ENCODE measurements at places on chromosomes 5 and 9. TPM values are rescaled to one million over a fixed set of nuclear protein-coding genes. Genes with fewer than 3 reads are reported as not detected.

Gene MFAP3
- total RNA-seq, result 39.3 TPM

Gene ZFP2
- total RNA-seq, result 0.33 TPM

Gene ROR2
- not detected for total RNA-seq

Gene ABLIM3
- 70.9 TPM for total RNA-seq

Gene WWC1
- 190 TPM for total RNA-seq

Gene CYSRT1
- 3.6 TPM for total RNA-seq

Gene DPYSL3
- 26.6 TPM for total RNA-seq

Gene TEX48
- total RNA-seq, result not detected

Gene TRIM7
- total RNA-seq, result 1.8 TPM

Gene UGT3A1
- total RNA-seq, result not detected
